Stimulated activated CD4-positive, alpha-beta T cell treated with anti-CD3 and anti-CD28 coated beads, Interleukin-15, amount 100 ng/mL, for 1 hour (primary cell): ENCODE measurements at places on chromosomes 2 and 18.

GRCh38 chr2:226477221-226478108, 322.2 kb downstream of the IRS1 start:
- no peak for DNase-seq

GRCh38 chr18:12741351-12741750, 38.5 kb downstream of the PSMG2 start:
- DNase-seq = no peak

DNA sequence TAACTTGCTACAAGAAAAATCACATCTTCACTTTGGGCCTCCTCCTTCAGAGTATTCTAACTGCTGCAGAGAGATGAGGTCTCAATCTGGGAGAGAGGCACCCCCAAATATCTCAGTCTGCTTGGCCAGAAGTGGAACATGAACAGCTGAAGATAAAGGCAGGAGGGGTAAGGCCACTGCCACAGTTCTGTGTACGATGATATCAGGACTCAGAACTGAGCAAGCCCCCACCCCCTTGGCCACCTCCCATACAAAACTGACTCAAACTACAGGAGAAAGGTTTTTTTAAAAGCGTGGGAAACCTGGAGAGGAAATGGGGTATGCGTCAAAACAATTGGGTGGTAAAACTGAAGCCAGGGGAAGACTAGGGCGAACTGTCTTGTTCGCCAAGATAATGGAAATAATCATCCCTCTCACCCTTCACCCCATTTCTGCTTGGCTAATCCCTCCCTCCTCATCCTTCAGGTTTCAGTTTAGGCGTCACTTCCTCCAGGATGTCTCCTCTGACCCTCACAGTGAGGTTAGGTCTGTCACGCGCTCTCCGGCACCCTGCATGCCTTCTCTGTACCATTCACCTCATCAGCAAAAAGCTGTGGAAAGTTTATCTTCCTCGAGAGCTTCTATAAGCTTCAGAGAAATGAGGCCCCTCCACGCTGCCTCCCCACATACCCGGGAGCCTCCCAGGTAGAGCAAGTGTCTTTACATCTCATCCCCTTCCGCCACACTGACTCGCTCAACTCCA, 64.4 kb downstream of the SFXN5 start:
- no peak for DNase-seq

DNA sequence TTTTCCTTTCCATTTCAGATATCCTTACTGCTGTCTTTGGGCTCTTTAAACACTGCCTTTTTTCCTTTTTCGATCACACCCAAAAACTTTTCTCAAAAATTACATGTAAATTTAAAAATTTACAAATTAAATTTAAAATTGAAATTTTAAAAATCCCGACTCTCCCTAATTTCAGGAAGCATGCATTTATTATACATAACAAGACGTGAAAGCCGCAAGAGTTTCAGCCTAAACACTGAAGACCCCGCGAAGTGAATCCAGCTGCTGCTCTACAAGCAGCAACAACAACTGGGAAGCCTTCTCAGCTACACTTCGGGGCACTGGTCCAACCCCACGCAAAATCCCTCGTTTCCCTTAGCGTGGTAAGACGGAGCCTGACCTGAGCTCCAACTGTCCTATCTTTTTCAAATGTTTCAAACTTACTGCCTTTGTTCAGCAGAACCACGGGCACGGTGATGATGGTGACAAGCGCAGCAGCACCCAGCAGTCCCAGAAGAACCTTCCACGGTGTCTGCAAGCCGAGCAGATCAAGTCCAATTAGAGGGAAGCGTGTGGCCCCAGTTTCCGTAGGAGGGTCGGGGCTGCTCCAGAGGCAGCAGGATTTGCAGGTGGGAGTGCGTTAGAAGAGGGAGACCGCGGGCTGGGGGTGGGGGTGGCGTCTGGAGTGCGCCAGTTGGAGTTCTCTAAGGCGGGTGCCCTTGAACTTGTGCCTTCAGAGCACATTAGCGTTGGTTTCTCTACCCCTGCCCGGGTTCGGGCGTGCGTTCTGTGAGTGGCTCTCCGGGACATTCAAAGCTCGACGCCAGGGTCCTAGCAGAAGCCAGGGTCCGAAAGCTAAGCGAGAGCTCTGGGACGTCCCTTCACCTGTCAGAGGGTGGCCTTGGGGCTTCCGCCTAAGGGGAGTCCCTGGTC, 783 bp downstream of the DPP4 start:
- DNase-seq = peak; percentile 5

DNA sequence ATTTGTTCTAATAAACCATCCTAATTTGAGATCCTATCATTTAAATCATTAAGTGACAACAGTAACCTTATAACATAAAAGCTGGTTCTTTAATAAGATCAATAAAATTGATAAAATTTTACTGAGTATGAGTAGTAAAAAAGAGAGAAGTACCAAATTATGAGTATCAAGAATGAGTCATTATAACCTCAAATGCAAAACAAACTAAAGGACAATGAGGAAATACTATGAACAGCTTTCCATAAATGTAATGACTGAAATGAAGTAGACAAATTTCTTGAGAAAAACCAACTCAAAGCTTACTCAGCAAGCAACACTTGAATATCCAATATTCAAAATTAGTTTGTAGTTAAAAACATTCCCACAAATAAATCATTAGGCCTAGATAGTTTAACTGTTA, 433.0 kb downstream of the ZEB2 start:
- no peak for DNase-seq

GRCh38 chr2:112486895-112487294, 4.9 kb downstream of the TTL start:
- no peak for DNase-seq

- no peak for DNase-seq
These were observed 614.6 kb upstream of the SOX11 start for GRCh38 chr2:5077479-5078089.

DNA sequence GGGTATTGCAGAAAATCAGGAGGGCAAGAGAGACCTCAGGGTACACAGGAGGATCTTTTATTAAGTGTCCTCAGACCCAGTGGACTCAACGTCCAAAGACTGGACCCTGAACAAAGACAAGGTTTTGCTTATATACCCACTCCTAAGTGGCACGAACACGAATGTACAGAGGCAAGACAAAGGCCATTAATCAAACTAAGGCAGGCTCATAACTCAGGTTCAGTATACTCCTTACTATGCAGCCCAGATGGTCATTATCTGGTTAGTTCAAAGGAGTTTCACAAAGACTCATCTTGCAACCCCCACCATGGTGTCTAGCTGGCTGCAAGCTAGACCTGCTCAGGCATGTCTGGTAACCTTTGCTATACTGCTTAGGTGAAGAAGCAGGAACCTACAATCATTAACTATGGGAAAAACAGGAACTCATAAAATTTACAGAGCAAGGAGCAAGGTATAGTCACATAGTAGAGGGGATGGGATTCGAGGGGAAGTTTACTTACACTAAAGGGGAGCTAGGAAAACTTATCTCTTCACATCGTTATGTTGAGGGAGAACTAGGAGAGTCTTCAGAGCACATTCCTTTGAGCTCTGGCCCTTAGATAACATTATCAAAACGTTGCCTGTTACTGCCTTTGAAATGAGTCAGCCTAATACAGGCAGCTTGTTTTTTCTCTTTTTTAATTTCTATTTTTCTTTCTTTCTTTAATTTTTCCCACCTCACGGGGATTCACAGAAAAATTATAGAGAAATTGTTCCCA, 33.9 kb downstream of the SLC4A3 start:
- no peak for DNase-seq

DNA sequence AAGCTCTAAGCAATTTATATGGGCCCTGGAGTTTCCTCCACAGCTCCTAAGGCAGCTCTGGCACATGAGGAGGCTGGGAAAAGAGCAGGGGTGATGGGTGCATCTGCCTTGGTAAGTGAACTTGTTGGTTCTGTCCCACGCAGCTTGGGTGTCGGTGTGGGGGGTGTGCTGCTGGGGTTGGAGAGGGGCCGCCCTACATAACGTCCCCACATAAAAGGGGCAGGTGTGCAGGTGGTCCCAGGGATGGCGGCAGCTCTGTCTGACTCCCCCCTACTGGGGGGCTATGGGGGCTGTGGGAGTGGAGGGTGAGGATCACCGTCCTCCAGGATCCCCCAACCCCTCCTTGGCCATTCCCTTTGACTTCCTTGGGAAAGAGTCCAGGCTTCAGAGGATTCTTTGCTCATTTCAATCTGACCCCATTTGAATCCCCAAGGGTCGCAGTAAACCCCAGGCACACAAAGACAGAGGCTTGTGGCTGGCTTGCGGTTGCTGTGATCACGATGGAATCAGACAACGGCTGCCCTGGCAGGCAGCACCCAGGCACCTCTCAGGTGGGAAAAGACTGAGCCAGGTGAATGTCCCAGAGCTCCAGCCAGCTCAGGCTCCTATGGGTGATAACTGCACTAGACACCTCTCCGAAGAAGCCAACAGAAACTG, 34.5 kb upstream of the CD8A start:
- DNase-seq = no peak

- DNase-seq = no peak
These were observed 748 bp downstream of the FMNL2 start for GRCh38 chr2:152335726-152336118.

GRCh38 chr2:228105526-228106250, 75.8 kb downstream of the SPHKAP start:
- no peak for DNase-seq

- no peak for DNase-seq
These were observed 4.5 kb upstream of the LIMS2 start for GRCh38 chr2:127679680-127680361.

GRCh38 chr2:33636001-33636400, 36.9 kb upstream of the FAM98A start:
- DNase-seq = no peak

- DNase-seq = no peak
These were observed 71.1 kb upstream of the TFCP2L1 start for GRCh38 chr2:121356058-121356640.
